ENCODE measurements at places on chromosomes 3 and 15.

DNA sequence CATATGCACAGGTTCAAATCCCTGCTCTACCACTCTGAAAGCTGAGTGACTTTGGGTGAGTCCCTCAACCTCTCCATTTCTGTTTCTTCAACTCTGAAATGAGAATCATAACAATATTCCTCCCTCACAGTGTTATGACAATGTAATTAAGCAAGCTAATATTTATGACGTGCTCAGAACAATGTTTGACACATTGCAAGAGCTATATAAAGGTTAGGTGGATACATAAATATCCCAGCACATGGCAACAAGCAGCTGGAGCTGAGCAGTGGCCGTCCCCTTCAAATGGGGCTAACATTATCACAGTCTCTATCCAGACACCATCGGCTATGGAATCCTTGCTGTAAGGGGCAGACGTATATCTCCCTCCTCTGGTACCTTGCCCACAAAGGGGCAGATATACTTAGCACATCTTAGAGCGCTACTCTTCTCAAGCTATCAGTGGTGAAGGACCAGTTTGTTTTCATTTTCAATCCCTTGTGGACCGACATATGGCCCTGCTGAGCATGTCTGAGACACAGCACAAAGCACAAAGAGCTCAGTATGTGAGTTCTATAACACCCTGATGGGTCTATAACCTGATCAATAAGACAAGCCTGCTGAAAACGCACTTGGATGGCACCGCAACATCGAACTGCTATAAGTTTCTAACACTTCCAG, 80.9 kb downstream of the PRICKLE2 start:
- no peak for DNase-seq

DNA sequence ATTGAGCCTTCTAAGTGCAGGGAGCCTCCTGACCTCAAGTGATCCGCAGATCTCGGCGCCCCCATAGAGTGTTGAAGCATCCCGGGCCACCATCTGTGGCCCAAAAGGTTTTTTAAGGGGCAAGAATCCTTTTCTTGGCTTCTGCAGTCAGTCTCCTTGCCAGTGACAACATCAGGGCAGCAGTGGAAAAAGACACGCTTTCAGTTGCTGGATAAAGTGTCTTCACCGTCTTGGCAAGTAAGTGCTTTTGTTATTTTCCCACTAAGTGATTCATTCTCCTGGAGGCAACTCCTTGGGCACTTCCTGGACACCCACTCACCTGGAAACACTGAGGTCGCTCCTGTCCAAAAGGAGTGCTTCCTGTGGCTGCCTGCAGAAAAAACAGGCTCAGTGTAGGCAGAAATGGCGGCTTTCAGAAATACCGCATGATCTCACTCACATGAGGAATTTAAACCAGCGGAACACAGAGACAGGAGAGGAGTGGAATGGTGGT, 71.7 kb upstream of the ABHD2 start:
- DNase-seq = peak; percentile 52

DNA sequence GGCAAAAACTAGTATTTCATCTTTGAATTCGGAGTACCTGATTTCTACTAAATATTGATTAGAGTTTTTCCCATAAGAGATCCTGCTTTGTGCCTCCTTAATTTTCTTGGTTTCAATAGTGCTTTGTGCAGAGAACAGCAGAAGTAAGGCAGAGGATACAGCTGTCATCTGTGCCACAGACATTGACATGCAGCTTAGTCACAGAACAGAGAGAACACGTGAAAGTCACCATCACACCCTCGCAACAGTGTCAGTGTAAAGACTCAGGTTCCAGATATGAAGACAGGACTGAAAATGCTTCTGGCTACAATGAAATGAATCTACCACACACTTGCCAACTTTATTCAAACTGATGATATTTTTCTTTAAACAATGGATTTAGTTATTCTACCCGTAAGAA, 942.8 kb upstream of the CFAP20DC start:
- DNase-seq = no peak

GRCh38 chr3:135018149-135018923, 223.3 kb downstream of the EPHB1 start:
- no peak for DNase-seq

- no peak for DNase-seq
These were observed 106.6 kb upstream of the ALDH1A3 start for GRCh38 chr15:100772892-100773520.

- no peak for DNase-seq
These were observed 140.8 kb upstream of the PRR23C start for GRCh38 chr3:139185527-139185926.

- no peak for DNase-seq
These were observed 42.0 kb upstream of the HACD2 start for GRCh38 chr3:123626881-123627280.

DNA sequence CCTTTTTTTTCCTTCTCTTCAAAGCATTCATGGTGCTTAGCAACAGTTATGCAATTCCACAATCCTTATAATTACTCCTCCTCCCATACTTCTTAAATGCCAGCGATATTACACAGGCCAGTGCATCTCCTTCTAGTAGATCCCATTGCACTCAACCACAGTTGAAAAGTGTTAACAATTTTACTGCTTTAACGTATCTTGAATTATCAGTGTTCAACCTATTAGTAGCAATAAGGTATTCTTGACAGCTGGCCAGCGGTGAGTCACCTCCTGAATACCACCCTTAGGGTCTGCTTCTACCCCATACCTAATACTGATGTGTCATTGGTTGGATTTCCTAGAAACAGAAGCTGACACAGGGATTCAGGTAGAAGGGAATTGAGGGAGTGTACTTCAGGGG, 24.0 kb upstream of the TEX9 start:
- DNase-seq = no peak

DNA sequence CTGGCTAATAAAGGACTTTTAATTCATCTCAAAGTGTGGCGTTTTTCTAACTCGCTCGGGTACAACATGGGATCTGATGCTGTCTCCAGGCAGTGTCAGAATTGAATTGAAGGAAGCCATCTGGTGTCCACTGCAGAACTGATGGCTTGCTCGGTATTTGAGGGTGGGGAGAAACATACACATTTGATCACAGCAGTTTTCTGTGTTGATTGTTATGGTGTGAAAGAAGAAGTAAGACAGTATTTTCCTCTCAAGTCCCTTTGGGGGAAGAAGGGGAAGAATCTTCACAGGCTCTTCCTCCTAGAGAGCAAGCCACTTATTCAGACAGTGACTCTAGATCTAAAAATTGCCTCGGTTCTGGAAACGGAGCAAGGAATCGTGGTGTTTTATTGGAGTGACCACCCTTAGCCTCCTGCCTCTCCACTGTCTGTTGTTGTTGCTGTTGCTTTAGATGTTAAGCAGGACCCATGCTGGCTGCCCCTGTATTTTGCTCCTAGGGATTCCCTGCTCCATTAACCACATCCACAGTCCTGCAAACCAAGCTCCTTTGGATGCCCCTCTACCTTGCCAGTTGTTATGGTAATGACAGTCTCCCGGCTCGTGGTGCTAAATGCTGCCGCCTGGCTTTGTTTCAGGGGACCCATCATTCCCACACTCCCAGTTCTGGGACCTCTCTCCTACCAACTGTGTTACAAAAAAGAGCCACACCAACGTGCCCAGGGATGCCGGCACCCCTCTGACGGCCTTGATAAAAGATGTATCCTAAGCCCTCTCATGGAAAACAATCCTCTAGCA, 15.3 kb upstream of the MCCC1 start:
- DNase-seq = peak; percentile 38

GRCh38 chr3:146164071-146164470, 3.1 kb upstream of the PLOD2 start:
- no peak for DNase-seq

DNA sequence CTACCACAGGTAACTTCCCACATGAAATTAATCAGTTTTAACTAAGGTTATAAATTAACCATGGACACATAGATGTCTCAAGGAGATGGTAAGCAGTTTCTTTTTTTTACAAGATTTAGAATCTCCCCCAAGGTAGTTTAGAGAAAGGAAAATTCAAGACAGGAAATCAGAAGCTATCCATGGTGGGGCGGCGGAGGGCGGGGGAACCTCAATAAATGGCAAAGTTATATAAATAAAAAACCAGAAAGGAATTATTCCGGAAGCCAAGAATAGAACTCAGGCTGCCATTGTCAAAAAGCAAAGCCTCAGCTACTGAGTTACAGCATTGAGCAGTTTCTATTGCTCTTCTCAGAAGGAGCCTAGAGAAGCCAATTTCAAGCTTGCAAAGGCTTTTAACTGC, 172.1 kb upstream of the SMAD3 start:
- no peak for DNase-seq

All from dorsolateral prefrontal cortex (tissue), 122 donors.